ENCODE measurements at places on chromosomes 2 and 18. TPM values are rescaled to one million over a fixed set of nuclear protein-coding genes. Genes with fewer than 3 reads are reported as not detected.

Gene MSTN
- total RNA-seq: 0.26 TPM

Gene SEH1L
- total RNA-seq: 53.1 TPM

Gene LDAH
- 42.5 TPM for total RNA-seq

Gene IL36A
- not detected for total RNA-seq

Gene CTIF
- 62.3 TPM for total RNA-seq

Gene MCM6
- 15.7 TPM for total RNA-seq

Gene AOX1
- total RNA-seq: 56.6 TPM

Gene TTN
- 3.9 TPM for total RNA-seq

Gene CNPPD1
- 56.4 TPM for total RNA-seq

Gene UGT1A1
- 21.8 TPM for total RNA-seq

- no peak for DNase-seq
These were observed 893 bp downstream of the CAVIN2 start for GRCh38 chr2:191845876-191846514.

- no peak for DNase-seq
These were observed 81.1 kb downstream of the TRIB2 start for GRCh38 chr2:12797815-12798214.

GRCh38 chr2:70716131-70716743 is 51.8 kb downstream of the ADD2 start:
- DNase-seq: peak; percentile 34

DNA sequence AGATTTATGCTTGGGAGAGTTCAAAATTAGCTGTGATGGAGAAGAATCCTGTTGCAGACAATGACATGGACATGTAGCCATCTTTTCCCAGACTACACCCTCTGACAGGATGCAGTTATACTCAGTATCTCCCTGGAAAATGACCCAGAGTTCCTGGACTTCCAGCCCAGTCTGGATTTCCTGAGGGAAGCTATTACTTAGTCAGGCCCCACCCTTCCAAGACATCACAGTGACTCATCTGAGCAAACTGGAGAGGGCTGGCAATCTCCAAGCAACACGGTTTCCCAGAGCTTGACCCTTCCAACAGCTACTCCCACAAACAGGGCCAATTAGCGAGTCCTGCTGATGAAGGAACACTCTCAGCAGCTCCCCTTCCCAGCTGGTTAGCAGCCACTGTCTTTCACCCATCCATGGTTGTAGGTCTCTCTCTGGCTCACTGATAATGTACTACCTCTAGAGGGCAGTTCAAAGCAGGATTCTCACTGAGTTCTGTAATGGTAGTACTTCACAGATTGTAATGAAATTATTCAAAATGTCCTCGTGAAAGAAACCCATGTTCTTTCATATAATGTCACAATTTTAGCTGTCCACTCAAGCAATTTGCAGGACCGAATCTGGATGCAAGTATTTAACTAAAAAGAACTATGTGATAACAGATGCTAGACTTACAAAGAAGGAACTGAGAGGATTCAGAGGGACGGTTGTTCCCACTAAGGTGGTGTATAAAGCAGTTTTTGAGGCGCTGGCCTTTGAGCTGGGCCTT is 110.2 kb downstream of the MDH1 start:
- peak; percentile 51 for DNase-seq

DNA sequence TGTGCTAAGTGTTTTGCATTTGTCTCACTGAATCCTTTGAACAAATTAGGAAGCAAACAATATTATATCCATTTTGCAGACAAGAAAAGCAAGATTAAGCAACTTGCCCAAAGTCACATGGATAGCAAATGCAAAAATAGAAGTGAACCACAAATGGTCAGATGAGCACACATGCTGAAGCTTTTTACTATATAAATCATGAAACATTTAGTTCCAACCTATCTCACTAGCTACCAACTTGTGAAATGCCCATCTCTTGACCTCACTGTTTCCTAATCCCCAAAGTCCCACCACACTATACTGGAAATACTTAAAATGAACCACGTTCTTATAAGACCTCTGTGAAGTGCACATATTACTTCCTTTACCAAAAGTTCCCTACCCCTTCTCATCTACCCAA is 380.5 kb downstream of the ERBB4 start:
- no peak for DNase-seq

GRCh38 chr2:16172324-16173175 is 232.2 kb downstream of the MYCN start:
- DNase-seq: no peak

- no peak for DNase-seq
These were observed 67.1 kb downstream of the MGAT5 start for GRCh38 chr2:134320930-134321329.

DNA sequence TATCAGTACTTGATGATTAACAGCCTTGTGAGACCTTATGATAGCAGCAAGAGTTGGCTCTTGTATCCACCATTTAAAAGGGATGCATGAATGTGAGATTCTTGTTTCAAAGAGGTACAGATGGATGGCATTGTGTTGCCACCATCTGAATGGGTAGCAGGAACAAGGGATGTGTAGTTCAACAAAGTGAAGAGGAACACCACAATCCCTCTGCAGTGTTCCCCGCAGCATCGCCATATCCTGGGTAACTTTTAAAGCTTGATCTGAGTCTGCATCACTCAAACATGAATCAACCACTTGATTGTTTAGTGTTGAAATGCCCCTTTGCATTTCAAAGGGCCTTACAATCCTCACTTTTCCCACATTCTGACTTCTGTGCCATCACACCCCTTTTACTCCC is 106.7 kb downstream of the SS18 start:
- DNase-seq: no peak

GRCh38 chr18:45103319-45104048 is 422.8 kb downstream of the SETBP1 start:
- DNase-seq: no peak

GRCh38 chr18:8212896-8213780 is 396.1 kb upstream of the RAB12 start:
- no peak for DNase-seq

GRCh38 chr2:16197504-16198147 is 257.3 kb downstream of the MYCN start:
- no peak for DNase-seq

- DNase-seq: no peak
These were observed 72.4 kb downstream of the CERS6 start for GRCh38 chr2:168528469-168528868.

GRCh38 chr2:234691968-234692955 is 195.4 kb upstream of the ARL4C start:
- DNase-seq: no peak

DNA sequence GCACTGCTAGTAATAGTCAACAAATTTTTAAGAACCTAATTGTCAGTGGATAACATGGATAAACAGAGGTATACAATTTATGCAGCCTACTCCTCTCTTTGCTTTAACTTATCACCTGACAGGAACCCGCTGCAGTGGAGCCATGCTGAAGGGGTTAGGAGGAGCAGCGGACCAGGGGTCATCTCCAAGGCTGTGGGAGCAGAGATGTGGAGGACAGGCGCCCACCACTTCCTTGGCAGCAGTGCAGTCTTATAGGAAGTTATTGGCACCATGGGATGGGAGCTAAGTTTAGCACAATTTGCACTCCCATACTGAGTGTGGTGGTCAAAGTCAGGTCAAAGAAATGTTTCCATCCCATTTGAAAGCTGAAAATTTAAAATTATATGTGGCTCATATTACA is 35.6 kb downstream of the HDLBP start:
- DNase-seq: no peak

DNA sequence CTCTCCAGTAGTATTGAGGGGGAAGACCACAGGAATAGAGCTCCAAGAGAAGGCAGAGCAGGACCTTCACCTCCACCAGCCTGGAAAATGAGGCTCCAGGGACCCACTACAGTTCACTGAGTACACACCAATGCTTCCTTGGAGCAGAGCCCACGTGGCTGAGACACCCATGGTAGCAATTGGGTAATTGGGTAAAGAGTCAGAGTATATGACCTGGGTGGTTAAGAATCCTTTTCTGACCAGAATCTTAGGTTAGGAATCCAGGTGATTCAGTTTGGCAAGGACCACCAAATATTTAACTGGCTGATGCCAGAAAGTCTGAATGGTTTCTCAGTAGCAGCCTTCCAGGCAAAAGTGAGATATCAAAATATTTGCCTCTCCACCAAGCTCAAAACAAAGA is 107.7 kb downstream of the MDH1 start:
- DNase-seq: no peak

DNA sequence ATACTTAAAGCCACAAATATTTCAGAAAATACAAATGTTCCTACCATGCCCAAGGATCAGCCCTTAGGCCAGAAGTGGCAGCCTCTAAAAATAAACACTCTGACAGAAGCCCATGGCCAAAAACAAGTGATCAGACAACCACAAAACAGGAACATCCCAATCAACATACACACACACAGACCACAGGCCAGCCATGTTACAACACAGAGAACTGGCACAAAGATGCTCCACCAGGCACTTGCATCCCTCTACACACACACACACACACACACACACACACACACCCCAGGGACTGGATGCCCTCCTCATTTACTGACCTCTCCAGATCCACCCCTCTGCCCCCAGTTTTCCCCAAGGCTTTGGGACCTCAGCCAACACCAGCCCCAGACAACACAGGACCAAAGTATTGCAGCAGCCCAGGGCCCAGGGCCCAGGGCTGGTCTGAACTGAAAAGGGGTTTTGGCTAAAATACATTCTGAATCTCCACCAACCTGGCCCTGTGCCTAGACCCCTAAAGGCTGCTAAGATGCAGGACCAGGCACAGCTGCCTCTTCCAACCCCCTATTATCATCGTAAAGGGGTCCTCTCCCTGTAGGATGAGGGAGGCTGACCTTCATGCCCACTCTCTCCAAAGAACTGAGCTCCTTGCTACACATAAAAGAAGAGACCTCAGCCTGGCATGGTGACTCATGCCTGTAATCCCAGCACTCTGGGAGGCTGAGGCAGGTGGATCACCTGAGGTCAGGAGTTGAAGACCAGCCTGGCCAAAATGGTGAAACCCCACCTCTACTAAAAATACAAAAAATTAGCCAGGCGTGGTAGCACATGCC is 151.4 kb downstream of the TNS1 start:
- no peak for DNase-seq

DNA sequence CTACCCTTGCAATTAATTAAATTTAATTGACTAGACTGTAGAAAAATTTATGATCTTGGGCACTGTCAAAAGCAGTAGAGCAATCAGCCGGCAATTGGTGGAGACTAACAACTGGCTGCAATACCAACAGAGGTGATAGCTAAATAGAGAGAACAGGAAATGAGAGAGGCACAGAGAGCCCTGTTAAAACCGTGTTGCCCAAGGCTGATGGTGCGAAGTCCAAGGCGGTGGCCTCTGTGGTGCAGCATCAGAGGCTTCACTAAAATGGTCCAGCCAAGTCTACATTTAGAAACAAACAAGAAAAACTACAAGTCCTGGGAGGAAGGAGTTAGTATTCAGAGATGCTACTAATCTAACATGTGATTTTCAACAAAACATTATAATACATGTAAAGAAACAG is 115.6 kb downstream of the NETO1 start:
- DNase-seq: no peak

- DNase-seq: no peak
These were observed 1.9 kb upstream of the NEUROD1 start for GRCh38 chr2:181682026-181682789.

- DNase-seq: no peak
These were observed 240.2 kb downstream of the TGIF1 start for GRCh38 chr18:3689986-3690763.

DNA sequence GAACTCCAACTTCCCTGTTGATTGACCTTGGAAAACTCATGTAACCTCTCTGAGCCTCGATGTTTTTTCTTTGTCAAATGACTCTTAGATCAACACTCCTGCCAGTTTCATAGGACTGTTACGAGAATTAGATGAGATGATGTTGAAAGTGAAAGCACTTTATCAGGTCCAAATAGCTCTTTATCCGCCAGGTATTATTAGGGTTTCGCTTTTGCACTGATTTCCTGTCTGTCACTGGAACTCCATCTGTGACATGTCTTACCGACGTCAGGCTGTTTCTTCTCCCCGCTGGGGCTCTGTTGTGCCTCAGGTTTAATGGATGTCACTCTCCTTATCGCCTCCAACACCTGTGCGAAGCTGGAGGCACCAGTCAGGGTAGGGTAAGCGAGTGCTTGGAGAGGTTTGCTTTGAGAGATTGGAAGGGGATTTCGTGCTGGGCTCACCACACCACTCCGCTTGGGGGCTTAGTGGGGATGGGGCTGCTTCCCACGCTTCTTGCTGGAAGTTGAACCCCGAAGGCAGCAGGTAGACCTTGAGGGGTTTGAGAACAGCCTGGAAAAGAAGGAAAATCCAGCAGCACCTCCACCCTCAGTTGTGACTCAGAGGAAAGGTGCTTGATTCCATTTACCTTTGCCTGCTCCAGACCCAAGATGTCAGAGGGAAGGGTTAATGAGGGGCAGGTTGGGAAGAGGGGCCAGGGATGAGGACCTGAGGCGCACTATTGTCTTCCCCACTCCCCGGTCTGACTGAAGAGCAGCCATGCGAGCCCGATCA is 4.3 kb downstream of the GAD1 start:
- no peak for DNase-seq

DNA sequence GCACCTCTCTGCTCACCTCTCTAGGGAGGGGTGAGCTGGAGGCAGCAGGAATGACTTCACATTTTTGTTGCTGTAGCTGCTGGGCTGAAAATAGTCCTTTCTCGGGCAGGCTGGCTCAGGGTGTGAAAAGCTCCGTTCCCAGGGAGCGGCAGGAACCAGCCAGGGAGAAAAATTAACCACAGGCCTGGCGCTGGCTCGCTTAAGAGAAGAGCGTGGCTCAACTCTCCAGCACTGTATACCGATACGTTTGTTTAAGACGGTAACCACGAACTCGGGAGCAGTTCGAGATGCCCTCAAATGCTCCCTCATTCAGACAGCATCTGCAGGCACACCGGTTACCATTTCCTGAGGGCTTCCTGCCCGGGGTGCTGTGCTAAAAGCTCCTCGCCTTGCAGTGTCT is 129.6 kb downstream of the CELF4 start:
- DNase-seq: no peak

GRCh38 chr18:13608791-13609532 is 117.4 kb downstream of the FAM210A start:
- DNase-seq: peak; percentile 31

- DNase-seq: no peak
These were observed 17.1 kb upstream of the TMEM178A start for GRCh38 chr2:39648580-39648979.

GRCh38 chr18:74773171-74773624 is 175.5 kb downstream of the ZNF407 start:
- no peak for DNase-seq

DNA sequence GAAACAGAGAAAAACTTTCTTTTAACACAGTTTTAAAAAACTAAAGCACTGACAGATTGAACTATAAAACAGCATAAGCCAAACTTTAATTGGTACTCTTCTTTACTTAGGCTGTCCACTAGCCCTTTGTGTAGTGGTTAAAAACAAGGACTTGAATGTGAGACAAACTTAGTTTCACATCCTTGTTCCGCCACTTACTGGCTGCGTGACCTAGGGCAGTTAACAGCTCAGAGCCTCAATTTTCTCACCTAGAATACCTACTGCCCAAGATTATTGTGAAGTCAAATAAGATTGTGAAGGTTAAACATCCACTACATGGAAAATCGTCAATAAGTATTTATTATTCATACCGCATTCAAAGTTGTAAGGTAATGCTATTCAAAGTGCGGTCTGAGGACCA is 2.0 kb downstream of the WDR35 start:
- no peak for DNase-seq

GRCh38 chr2:47520302-47520630 is 117.3 kb downstream of the MSH2 start:
- DNase-seq: no peak

Data from ureter (tissue), 1 donor.